ENCODE measurements at places on chromosomes 2 and 18. TPM values are rescaled to one million over a fixed set of nuclear protein-coding genes. Genes with fewer than 3 reads are reported as not detected.

PDE11A gene
- total RNA-seq: not detected

ADGRF3 gene
- 2.1 TPM for total RNA-seq

FTCDNL1 gene
- total RNA-seq: 2.9 TPM

DNA sequence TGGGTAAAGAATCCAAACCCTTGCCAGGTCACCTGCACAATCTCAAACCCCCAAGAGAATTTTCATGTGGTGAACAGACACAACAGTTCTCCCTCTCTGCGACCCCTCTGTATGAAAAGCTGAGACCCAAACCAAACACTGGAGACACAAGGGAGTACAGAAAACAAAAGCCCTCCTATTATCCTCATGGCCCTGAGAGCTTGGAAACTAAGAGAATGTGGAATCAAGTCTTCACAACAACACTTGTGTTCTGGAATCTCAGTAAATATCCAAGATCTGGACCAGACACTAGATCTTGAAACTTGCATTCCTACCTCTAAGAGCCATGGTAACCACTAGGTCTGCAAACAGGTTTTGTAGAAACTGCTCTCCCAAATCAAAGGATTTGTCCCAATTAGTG, 50.1 kb upstream of the CCDC150 start:
- no peak for DNase-seq

GRCh38 chr18:70288171-70288850, 534 bp upstream of the SOCS6 start:
- DNase-seq: no peak

- DNase-seq: no peak
Observed at GRCh38 chr2:186255823-186256222, 230.2 kb upstream of the ZC3H15 start.

DNA sequence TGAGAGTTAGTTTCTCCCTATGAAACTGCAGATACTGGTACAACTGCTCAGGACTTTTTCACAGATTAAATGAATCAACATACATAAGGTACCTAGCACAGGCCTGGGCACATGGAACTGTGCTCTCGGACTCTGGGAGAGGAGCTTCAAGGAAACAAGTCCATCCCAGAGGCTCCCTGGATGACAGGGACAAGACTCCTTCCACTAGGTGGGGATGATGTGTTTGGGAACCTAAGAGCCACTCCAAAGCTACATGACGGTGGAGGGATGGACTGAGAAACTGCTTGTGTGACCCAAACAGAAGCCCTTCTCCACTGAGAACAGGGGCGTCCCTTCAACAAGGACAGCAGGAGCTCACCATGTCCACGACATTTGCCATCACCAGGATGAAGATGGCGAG, 37.1 kb downstream of the CENPO start:
- DNase-seq: no peak

DNA sequence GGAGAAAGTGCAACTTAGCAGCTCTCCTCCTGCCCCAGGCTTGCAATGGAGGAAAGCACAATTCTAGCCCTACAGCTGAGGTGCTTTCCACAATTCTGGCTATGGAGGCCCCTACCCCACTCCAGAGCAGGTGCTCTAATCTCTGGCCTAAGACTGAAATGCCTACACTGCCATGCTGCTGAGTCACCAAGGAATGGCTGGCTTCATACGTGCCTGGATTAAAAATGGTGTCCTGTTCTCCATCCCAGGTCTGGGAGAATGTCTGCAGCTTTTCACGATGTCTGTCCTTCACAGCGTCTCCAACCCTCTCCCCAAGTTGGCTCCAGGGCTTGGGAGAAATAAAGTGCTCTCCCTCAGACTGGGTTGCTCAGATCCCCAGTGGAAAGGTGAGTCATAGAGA, 48.5 kb downstream of the MBOAT2 start:
- DNase-seq: no peak

Measured in T-cell (primary cell).